IMR-90 (cell line): ENCODE measurements at places on chromosomes 4 and X. TPM values are rescaled to one million over a fixed set of nuclear protein-coding genes. Genes with fewer than 3 reads are reported as not detected.

DNA sequence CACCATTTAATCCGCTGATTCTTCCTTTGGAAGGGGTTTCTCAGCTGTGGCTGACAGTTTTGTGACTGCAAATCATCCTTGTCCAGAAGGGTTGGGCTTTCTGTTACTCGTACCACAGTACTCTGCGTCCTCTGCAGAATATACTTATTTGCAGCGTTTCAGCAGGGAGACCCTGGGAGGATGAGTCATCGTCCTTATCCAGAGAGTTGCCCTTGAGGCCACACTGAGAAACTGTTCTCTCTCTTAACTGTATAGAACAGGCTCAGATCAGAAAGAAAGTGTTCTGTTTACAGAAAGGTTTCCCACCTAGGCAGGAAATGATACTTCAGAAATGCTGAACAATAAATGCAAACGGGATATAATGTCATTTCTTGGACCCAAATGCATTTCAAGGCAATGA lies 47.8 kb upstream of the DDX53 start:
- peak; percentile 51 for DNase-seq

- no peak for DNase-seq
Observed at GRCh38 chrX:129830494-129830893, 13.2 kb downstream of the ZDHHC9 start.

DNA sequence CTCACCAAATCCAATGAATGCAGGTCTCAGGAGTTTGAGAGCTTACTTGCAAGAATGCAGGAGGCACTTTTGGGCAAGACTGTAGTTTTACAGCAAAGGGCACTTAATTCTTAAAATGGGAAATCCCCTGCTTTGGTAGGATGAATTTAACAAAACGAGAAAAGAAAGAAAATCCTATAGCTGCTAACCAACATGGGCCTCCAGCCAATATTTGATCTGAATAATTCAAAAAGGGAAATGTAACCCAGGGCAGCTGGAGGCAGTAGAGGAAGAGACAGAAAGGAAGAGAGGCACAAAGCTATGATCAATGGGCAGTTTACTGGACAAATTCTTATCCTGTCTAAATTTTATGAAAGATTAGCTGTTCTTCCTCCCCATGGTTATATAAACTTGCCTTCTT lies 142.3 kb downstream of the SH3KBP1 start:
- no peak for DNase-seq

Gene SAGE1
- total RNA-seq: not detected in 2 replicates

DNA sequence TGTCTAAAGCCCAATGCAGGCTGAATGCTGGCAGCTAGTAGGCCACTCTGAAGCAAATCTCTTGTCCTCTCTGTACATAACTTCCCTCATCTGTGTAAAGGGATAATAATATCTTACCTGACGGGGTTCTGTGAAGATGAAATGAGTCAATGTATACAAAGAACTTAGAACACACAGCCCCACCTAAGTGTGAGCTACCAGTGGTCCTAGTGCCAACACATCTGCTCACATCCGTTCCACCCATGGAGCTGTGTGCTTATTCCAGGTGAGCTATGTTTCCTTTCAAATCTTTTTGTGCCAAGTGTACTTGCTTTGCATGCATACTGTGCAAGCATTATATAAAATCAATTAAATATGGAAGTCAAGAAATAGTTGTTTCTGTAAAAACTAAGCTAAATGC lies 116.4 kb downstream of the TSPAN5 start:
- DNase-seq: no peak

DNA sequence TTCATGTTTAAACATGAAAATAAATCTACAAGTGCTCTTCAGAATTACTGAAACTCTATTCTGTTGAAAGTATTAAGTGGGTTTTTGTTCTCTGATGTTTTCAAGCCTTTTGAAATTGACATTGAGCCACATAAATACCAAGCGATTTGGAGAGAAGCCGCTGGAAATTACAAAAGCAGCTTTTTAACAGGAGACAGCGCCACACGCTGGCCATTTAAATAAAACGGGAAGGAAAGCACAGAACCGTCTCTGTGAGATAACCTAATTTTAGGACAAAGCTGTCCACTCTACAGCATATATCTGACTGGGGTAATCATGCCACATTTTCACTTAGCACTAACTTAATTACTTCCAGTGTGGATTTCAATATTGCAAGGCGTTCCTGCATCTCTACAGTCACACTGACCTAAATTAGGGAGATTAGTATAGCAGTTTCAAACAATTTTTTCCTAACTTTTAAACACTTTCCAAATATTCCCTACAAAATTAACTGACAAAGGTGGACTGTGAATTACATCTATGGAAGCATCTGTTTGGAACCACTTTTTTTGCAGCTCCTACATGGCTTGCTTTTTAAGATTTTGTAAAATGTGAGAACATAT lies 6.8 kb upstream of the ANOS1 start:
- DNase-seq: peak; percentile 29

Gene MAGEA8
- total RNA-seq: not detected in 2 replicates

Gene GIMD1
- not detected in 2 replicates for total RNA-seq

- DNase-seq: no peak
Observed at GRCh38 chrX:133529578-133529977, 114.3 kb upstream of the GPC4 start.

DNA sequence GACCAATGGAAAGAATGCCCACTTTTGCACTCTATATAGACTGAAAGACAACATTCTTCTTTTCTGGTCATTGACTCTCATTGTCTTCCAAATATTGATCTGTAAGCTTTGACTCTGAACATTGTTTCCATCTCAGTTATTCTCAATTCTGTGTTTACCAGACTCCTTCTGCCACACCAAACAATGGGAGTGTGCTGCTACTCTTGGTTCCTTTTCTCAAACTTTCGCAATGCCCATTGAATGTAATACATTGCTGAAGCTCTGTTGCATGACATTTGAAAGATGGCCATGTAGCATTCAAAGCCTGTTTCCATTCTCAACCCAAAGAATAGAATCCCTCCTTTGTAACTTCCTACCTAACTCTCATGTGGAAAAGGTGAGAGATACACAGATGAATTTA lies 136.2 kb downstream of the BTC start:
- no peak for DNase-seq

GRCh38 chr4:124997124-124997523 lies 284.6 kb upstream of the ANKRD50 start:
- DNase-seq: no peak

DNA sequence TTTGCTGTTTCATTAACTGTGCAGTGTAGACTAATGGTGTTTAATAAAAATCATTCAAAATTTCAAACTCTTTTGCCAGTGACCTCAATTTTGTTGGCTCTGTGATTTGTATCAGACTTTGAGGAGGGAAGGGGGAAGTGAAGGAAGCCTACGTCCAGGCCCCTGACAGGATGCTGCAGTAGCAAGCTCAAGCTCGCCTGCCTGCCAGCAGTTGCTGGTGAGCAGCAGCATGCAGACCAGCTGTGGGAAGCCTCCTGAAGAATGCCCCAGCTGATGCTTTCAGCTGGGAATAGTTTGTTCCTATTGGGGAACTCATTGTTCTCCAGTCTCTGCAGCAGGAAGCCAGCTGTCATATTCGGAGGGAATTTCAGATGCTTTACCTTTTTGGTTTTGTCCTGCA lies 495.2 kb downstream of the AFF2 start:
- DNase-seq: no peak

Gene PDLIM3
- 8.9 and 11.7 TPM in 2 replicates for total RNA-seq

- DNase-seq: peak; percentile 53
Observed at GRCh38 chr4:56026596-56026995, 77.9 kb downstream of the CEP135 start.
